ENCODE measurements at places on chromosomes 7 and 10. TPM values are rescaled to one million over a fixed set of nuclear protein-coding genes. Genes with fewer than 3 reads are reported as not detected.

DNA sequence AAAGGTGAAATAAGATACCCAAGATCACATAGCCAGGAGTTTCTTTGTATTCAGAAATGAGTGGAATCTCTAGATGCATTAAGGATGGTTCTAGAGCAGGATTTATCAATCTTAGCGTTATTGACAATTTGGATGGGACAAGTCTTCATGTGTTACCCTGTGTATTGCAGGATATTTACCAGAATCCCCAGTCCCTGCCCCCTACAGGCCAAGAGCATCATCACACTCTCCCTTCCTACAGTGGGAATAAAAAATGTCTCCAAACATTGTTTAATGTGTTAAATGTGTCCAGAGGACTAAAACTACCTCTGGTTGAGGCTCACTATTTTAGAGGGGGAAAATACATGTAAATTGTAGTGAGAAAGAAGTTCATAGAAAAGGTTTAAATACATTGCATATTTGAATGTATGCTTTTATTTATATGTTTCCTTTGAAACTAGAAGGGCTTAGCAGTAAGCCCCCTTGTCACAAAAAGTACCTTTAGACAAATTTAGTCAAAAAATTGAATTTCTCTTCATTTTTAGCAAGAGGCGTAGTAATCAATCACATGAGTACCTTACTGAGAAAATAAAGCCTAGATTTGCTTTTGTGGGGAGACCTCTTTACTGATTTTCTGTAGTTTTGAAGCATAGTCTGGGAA lies 141.2 kb downstream of the MLLT10 start:
- DNase-seq = no peak

GRCh38 chr10:120643351-120643750 lies 186.3 kb downstream of the PLPP4 start:
- DNase-seq = no peak

DNA sequence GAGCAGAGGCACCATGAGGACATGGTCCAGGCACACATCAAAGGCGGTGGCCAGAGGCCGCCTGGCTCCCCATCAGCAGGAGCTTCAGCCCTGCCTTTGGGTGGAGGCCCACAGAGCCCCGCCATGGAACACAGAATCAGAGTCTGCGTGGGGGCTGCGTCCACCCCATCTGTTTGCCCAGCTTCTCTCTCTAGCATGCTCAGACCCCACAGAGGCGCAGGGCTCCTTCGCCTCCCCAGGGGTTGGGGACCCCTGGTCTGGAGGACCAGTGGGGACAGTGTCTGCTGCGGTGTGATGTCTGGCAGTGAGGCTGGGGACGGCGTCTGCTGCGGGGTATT lies 321.9 kb downstream of the PTPRN2 start:
- no peak for DNase-seq

DNA sequence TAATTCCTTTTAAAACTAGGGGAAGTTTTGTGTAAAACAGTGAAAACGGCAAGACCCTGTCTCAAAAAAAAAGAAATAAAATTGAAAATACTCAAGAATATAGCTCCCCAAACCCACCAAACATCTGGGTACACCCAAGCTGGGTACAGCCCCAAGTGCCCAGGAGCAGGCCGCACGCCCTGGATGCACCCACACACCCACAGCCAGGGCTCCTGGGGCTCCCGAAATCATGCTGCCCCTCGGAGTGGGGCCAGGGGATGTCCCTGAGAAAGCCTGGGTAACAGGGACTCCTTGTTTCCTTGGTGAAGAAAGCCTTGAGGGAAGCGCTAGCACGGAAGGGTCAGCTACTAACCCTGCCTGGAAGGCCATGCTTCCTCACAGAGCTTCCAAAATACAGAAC lies 10.1 kb downstream of the BNIP3 start:
- no peak for DNase-seq

DNA sequence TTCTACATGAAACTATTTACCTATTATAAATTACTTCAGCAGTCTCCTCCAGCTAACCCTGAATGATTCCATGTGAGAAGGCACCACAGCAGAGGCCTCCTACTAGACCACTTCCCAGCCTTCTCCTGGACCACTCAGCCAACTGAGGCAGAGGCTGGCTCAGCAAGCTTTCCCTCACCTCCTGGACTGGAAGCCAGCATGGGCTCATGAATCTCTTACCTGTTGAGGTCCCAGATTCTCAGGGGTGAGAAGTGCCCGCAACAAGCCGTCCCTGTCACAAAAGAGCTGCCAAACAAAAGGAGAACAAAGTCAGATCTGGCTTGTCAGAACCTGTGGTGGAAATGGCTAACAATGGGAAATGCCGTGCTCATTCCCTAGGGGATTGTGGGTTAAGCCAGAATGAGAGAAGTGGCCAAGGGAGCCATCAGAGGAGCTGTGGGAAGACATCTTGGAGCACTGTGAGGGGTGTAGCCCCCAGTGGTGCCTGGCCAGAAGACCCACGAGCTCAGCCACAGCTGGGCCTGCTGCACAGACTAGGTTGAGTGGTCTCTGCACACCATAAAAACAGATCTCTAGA lies 36.5 kb downstream of the DPCD start:
- no peak for DNase-seq

GRCh38 chr10:122348512-122348911 lies 26.0 kb upstream of the PLEKHA1 start:
- DNase-seq = no peak

GRCh38 chr10:33109788-33110469 lies 151.9 kb upstream of the ITGB1 start:
- peak; percentile 29 for DNase-seq

- no peak for DNase-seq
These were observed 297.2 kb upstream of the CDC14C start for GRCh38 chr7:48627164-48627563.

DNA sequence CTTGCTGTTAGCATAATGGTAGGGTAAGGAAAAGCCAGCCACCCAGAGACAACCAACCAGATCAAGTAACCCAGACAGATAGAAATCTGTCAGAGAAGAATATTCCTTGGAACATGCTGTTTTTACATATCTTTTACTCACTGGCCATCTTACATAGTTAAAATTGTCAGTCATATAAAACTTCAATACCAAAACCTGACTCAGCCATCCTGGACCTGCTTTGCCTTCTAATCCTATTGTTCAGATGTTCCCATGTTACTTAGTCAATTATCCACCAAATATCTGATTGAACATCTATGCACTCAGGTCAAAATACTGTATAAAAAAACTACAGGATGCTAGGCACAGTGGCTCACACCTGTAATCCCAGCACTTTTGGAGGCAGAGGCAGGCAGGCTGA lies 466.5 kb upstream of the NRP1 start:
- no peak for DNase-seq

DNA sequence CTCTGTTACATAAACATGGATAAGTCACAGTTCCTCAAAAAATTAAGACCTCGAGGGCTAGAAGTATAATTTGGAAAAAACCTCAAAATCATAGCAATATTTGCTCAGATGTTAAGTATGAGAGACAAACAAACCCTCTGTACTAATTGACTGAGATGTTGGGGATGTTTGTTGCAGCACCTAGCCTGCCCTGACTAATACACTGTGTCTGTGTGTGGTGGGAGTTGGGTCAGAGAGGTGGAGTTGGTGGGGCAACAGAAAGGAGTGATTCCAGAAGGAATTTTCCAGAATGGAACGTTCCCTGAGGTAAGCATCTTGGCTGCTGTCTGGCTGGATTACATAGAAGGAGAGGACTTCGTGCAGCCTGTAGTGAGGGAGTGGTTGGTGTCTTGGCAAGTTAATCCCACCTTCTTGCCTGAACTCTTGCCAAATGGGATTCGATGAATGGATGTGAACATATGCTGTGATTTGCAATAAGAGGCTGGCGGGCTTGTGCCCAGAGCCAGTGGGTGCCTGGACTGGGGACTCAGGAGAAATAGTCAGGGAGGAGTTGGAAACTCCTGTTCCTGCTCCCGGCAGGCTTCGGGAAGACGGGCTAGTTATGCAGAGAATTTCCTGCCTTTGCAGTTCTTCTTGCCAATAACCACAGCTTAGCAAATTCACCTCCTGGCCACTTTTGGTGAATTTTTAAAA lies 9.3 kb upstream of the FAM180A start:
- no peak for DNase-seq

- DNase-seq = no peak
These were observed 182.4 kb downstream of the TPK1 start for GRCh38 chr7:144653449-144653848.

Gene C7orf57
- 0.18 TPM for polyA plus RNA-seq

Gene NXPH1
- polyA plus RNA-seq = 0.07 TPM

Gene SYT15
- 2.6 TPM for polyA plus RNA-seq

Gene HTR7
- polyA plus RNA-seq = 0.09 TPM
